ENCODE measurements at places on chromosomes 3 and 15. TPM values are rescaled to one million over a fixed set of nuclear protein-coding genes. Genes with fewer than 3 reads are reported as not detected.

GRCh38 chr3:38756892-38757291 is 59.1 kb downstream of the SCN10A start:
- DNase-seq = no peak

DNA sequence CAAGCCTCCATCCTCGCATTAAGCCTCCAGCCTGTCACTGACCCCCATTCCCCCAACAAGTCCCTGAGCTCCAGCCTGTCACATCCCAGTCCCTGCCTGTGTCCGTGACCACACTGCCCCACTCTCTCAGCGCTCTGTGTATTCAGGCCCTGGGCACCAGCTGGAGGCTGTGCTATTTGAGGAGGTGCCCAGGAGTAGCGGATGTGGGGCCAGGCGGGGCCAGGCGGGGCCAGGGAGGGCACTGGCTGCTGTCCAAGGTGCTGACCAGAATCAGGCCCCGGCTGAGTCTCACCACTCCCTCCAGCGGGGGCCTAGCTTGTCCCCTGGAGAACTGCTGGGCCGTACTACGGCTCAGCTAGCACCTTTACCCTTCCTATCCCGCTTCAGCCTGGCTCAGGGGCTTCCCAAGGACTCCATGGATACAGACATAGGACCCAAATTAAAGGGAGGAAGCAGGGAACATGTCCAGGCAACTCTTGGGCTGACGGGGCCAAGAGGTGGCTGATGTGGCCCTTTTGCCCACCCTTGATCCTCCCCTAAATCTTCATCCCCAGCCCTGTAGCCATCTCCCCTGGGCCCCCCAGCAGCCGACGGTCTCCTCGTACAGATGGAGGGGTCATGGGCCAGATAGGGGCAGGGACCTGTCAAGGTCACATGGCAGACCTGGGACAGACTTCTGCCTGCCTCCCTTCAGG is 1.1 kb downstream of the HHATL start:
- DNase-seq = peak; percentile 13

DNA sequence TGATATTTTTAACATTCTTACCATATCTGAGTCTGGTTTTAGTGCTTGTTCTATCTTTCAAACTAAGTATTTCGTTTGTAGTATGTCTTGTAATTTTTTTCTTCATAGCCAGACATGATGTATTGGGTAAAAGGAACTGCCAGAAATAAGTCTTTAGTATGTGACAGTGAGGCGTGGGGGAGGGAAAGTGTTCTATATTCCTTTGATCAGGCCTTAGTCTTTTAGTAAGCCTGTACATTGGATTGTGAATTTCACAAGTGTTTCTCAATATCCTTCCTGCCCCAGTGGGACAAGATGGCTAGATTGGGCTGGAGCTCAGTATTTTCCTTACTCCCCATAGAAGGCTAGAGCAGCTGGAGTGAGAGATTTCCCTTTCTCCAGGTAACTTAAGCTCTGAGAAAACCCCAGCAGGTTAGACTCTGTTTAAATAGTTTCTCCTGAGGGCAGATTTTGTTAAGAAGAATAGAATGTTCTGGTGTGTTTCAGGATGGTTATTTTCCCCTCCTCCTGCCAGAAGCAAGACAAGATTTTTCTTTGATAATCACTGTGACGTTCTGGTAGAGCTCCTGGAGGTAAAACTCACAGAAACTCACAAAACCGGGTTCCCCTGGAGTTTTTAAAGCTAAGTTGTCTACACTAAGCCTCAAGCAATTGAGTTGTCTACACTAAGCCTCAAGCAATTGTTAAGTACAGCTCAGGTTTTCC is 140.7 kb upstream of the ARPP21 start:
- no peak for DNase-seq

DNA sequence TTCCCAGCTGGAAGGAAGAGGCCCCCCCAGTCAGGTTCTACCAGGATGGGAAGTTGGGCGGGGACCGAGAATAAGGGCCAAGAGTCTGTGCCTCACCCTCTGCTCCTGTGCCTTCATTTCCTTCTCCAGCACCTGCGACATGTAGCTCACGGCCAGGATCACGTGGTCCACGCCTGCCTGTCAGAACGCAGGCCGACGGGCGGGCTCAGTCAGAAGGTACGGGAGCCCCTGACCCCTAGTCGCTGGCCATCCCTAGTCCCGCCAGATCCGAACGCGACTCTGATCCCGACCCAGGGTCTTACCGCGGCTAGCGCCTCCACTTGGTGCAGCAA is 489 bp downstream of the GMPPB start:
- DNase-seq = peak; percentile 37

Gene STRA6
- total RNA-seq = under 0.01 TPM

Gene SAXO2
- total RNA-seq = under 0.01 TPM

All from hematopoietic multipotent progenitor cell (in vitro differentiated cells).